ENCODE measurements at places on chromosomes 4 and X.

DNA sequence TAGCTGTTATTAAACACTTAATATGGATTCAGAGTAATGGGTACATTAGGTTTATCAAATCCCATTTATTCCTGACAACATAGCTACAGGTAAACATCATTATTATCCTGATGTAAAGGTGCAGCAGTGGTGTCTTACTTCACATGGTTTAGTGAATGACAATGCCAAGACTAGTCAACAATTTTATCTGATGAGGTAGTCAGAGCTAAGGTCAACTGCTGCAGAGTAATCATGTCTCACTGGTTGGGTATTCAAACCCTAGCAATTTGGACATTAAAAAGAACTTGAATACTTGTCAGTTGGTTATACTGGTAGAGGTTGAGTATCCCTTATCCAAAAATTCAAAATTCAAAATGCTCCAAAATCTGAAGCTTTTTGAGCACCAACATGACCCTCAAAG lies 117.6 kb downstream of the MAB21L2 start:
- DNase-seq, result no peak

DNA sequence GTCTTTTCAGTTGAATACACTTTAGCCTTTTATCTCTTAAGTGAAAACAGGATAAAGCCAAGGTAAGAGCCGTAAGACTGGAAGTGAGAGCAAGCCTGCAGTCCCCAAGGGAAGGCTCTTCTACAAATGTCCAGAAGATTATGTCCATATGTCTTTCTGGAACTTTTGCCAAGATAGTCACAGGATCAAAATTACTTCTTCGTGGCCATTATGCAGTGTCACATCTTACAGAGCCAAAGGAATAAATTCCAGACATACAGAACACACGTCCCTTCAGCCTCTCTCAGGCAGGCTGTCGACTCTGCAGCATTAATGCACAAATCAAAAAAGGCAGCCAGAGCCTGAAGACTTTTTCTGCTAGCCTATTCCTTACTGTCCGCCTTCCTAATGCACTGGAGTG lies 10.9 kb upstream of the GATB start:
- no peak for DNase-seq

DNA sequence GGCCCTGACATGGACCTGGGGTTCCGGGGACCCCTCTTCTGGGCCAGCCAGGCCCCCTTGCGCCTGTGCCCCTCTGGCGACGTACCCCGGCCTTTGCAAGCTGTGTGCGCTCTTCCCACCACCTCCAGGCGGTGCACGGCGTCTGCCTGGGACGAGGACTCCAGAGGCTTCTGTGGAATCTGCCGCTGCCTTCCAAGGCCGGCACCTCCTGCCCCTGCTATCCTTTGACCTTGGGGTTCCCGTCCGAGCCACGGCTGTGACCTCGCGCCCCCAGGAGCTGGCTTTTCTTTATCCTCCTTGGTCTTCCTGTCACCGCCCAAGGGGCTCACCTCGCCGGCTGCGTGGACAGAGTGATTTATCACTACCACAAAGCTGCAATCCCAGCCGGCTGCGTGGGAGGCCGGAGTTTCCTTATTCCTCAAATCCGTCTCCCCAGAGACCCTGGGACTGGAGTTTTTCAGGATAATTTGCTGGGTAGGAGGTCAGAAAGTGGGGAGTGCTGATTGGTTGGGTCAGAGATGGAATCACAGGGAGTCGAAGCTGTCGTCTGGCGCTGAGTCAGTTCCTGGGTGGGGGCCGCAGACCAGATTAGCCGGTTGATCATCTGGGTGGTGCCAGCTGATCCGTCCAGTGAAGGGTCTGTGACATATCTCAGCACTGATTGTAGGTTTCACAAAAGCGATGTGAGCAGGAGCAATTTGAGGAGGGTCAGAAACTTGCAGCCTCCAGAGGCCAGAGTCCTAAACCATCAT lies 19.8 kb upstream of the PLCXD1 start:
- DNase-seq, result no peak

DNA sequence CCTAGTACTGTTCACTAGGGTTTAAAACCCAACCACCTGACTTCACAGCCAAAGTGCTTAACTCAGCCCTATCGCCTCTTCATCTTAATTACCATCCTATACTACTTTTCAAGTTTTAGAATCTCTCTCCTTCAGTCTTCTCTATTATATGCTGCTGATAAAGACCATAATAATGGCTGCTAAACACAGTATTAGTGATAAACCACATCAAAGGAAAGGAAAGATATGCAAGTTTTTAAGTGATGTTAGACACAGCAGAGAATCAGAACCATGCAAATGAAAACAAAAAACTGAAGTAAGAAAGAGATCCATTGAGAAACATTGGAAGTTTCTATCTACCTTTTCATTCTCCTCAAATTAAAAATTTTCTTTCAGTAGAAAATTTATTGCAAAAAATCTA lies 100.8 kb downstream of the REELD1 start:
- DNase-seq, result no peak

DNA sequence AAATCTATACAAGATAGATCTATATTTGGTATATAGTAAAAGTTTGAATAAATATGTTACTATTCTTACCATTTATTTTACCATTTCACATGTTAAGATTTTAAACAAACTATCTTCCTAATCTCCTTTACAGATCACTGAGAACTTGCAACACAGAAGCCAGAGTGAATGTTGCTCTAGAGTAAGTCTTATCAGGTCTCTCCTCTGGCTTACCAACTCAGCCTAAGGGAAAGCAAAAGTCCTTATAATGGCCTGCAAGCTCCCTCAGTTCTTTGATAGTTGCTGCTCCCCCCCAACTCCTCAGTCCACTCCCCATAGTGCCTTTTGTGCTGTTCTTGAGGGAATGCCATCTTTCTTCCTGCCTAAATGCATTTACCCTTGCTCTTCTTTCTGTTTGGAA lies 25.7 kb upstream of the SLC7A11 start:
- DNase-seq, result no peak

GRCh38 chr4:81786063-81786763 lies 314.5 kb upstream of the RASGEF1B start:
- no peak for DNase-seq

DNA sequence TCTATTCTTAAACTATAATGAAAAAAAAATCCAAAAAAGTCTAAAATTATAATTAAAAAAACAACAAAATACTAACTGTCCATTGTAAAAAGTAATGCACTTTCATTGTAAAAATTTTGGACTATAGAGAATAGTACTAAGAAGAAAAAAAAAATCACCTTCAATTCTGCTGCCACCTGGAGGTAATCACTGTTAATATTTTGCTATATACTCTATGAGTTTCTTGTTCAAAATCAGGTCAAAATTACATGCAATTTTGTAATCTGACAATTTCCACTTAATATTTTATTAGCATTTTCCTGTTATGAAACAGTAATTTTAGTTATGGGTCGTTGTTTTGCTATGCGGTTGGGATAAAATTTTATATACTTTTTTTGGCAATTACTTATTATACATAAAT lies 62.0 kb downstream of the HTT start:
- no peak for DNase-seq

- DNase-seq, result no peak
Observed at GRCh38 chrX:79452881-79453280, 85.7 kb upstream of the ITM2A start.

- DNase-seq, result no peak
Observed at GRCh38 chr4:111510535-111510934, 634.7 kb upstream of the FAM241A start.

- DNase-seq, result no peak
Observed at GRCh38 chrX:24694825-24695224, 1.1 kb downstream of the POLA1 start.

- peak; percentile 3 for DNase-seq
Observed at GRCh38 chr4:139655116-139655515, 10.5 kb upstream of the MGST2 start.
